ENCODE measurements at places on chromosomes 7 and 10. TPM values are rescaled to one million over a fixed set of nuclear protein-coding genes. Genes with fewer than 3 reads are reported as not detected.

- no peaks in the 10 kb centered on the region for H3K36me3 ChIP-seq
- DNase-seq: peak; percentile 6
- no peaks in the 10 kb centered on the region for H3K27me3 ChIP-seq
- H3K4me1 ChIP-seq: no peaks in the 10 kb centered on the region
- no peak overlapping the region for H3K4me3 ChIP-seq
Observed at GRCh38 chr10:59138052-59138451, 38.4 kb upstream of the PHYHIPL start.

- no peaks in the 10 kb centered on the region for H3K27me3 ChIP-seq
- H3K4me3 ChIP-seq: no peak overlapping the region
- H3K4me1 ChIP-seq: peaks cover 94% of the 10 kb centered on the region
Observed at GRCh38 chr7:50709151-50709550, 73.5 kb downstream of the GRB10 start.

DNA sequence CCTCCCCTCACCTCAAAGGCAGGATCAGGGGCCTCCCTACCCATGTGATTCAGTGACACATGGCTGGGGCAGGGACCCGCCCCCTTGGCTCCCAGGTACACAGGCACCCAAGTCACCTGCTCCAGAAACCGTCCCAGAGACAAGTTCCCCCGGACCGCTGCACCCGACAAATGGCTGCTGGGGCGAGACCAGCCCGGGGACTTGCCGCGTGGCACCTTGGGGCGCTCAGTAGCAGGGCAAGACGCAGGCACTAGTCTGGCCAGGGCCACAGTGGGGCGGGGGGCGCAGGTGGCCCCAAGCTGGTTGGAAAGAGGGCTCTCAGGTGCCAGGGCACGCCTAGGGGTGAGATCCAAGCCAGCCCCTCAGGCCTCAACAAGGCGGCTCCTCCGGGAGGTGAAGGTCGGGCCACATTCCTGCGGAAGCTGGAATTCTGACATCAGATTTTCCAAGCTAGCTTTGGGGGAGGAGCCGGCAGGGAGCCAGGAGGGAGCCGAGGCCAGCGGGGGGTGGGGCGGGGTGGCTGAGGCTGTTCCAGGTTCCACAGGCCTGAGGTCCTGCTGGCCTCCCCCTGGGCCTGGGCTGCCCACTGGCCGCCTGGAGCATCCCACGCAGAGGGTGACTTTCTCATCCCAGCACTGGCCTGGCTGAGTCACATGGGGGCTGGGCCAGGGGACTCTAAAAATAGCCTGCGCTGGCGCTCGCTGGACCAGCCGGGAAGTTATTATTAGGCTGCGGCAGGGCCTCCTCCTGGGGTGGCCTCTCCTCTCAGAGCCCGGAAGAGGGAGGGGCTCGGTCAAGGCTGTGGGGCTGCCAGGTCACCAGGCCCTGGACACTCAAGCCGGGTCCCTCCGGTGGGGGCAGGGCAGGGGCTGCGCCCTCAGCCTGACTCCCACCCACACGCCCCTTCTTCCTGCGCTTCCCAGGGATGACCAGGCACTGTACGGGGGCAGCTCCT lies 20.5 kb upstream of the INPP5A start:
- H3K27ac ChIP-seq: peak overlapping the region; percentile 97
- peak; percentile 95 for DNase-seq
- no peaks in the 10 kb centered on the region for H3K36me3 ChIP-seq
- peak overlapping the region; percentile 32 for H3K4me3 ChIP-seq
- H3K27me3 ChIP-seq: no peaks in the 10 kb centered on the region

DNA sequence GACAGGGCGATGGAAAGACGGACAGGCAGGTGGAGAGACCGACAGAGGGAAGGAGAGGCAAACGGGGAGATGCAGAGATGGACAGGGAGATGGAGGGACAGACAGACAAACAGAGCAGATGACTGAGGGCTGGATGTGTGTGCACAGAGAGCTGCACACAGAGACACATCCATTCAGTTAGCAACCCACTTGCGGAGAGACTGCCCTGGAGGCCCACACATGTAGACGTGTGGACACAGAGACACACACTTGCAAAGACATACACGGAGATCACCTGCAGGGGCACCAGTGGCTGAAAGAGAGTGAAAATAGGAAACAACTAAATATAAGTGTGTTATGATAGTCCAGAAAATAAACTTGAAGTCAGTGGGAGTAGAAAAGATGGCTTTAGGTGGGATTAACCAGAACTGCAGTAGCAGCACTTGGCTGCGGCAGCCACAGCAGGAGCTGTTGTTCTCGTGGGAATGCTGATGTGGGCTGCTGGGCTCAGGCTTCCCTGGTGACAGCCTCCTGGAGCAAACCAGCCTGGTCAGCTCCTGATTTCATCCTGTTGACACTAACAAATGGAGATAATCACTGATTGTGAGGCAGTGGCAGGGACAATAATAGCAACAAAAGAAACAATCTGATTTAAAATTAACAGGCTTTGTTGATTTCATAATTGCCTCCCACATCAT lies 134.1 kb downstream of the CCNY start:
- no peaks in the 10 kb centered on the region for H3K36me3 ChIP-seq
- DNase-seq: no peak
- H3K27me3 ChIP-seq: no peaks in the 10 kb centered on the region
- H3K4me1 ChIP-seq: peaks cover 69% of the 10 kb centered on the region
- no peak overlapping the region for H3K4me3 ChIP-seq

- no peaks in the 10 kb centered on the region for H3K36me3 ChIP-seq
- no peak overlapping the region for H3K4me3 ChIP-seq
- peaks cover 17% of the 10 kb centered on the region for H3K4me1 ChIP-seq
- no peak for DNase-seq
- H3K27me3 ChIP-seq: no peaks in the 10 kb centered on the region
Observed at GRCh38 chr10:34736976-34737771, 77.9 kb downstream of the PARD3 start.

DNA sequence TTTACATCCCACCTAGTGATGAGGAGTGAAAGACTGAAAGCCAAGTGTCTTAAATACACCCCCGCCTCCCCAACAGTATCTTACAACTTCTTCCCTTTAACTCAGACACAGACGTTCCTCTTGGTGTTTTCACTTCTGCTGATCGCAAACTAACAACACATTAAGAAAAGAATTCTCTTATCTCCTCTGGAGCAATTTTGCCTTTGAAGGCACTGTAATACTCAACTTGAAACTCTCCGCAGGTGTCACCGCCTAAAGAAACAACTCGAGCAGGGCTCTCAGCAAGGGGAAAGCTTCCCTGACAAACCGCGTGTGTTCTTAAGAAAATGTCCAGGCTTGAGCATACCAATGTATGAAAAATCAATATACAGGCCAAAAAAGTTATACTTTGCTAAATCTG lies 452 bp downstream of the SEMA3C start:
- DNase-seq: no peak
- peaks cover 14% of the 10 kb centered on the region for H3K4me1 ChIP-seq
- no peaks in the 10 kb centered on the region for H3K36me3 ChIP-seq
- peak overlapping the region; percentile 80 for H3K27ac ChIP-seq
- no peaks in the 10 kb centered on the region for H3K27me3 ChIP-seq

- no peak for DNase-seq
- no peak overlapping the region for H3K27ac ChIP-seq
- H3K27me3 ChIP-seq: no peaks in the 10 kb centered on the region
Observed at GRCh38 chr10:17859492-17860156, 50.5 kb downstream of the MRC1 start.

DNA sequence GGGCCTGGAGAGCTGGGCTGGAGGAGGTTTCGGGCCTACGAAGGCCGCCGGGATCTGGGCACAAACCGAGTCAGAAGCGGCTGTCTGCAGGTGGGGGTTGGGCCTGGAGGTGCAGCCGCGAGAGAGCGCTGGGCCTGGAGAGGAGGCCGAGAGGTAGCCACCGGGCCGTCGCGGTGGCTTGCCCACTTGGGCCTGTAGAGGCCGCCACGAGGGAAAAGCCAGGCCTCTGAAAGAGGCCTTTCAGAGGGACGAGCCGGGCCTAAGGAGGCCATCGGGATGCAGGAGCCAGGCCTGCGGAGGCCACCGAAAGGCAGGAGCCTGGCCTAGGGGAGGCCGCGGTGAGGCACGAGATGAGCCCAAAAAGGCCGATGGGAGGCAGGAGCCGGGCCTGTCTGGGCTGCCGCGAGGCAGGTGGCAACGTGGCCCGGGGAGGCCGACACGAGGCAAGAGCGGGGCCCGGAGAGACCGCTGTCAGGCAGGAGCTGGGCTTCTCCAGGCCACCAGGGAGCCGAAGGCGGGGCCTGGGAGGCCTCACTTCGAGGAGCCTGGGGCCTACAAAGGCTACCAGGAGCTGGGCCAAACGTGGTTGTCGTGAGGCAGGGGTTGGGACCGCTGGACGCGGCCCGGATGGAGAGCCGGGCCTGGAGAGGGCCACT lies 25.6 kb downstream of the MDH2 start:
- H3K36me3 ChIP-seq: no peaks in the 10 kb centered on the region
- H3K4me3 ChIP-seq: no peak overlapping the region
- no peak for DNase-seq

GRCh38 chr10:122981066-122981464 lies 864 bp downstream of the PSTK start:
- no peaks in the 10 kb centered on the region for H3K27me3 ChIP-seq
- peak overlapping the region; percentile 77 for H3K4me3 ChIP-seq

Gene TMEM26
- 0.88 TPM for polyA plus RNA-seq

Gene EGR2
- 2.2 TPM for polyA plus RNA-seq

Gene HGF
- polyA plus RNA-seq: 1.2 TPM

Gene PRLHR
- polyA plus RNA-seq: not detected

Gene BEND7
- polyA plus RNA-seq: 7.0 TPM

Gene ZNF117
- 8.3 TPM for polyA plus RNA-seq

Gene PPP1R9A
- 8.9 TPM for polyA plus RNA-seq
